Renal cortical epithelial cell (primary cell): ENCODE measurements at places on chromosomes 2 and 18. TPM values are rescaled to one million over a fixed set of nuclear protein-coding genes. Genes with fewer than 3 reads are reported as not detected.

The TEKT4 gene
- total RNA-seq = 0.10 TPM in 1 of 2 replicates, not detected in the other

GRCh38 chr2:184444217-184444616 lies 154.1 kb upstream of the ZNF804A start:
- no peak for DNase-seq

DNA sequence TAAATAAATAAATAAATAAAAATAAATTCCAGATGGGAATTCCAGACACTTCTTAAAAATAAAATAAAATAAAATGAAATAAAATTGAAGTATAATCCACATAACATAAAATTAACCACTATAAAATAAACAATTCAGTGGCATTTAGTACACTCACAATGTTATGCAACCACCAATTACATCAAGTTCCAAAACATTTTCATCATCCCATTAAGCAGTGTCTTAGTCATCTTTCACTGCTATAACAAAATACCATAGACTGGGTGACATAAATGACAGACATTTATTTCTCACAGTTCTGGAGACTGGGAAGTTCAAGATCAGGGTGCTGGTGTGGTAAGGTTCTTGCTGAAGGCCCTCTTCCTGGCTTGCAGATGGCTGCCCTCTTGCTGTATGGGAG lies 22.6 kb upstream of the PROKR1 start:
- DNase-seq = no peak

- peak; percentile 73 for DNase-seq
Measured at GRCh38 chr2:137706786-137707613, 257.3 kb upstream of the HNMT start.

DNA sequence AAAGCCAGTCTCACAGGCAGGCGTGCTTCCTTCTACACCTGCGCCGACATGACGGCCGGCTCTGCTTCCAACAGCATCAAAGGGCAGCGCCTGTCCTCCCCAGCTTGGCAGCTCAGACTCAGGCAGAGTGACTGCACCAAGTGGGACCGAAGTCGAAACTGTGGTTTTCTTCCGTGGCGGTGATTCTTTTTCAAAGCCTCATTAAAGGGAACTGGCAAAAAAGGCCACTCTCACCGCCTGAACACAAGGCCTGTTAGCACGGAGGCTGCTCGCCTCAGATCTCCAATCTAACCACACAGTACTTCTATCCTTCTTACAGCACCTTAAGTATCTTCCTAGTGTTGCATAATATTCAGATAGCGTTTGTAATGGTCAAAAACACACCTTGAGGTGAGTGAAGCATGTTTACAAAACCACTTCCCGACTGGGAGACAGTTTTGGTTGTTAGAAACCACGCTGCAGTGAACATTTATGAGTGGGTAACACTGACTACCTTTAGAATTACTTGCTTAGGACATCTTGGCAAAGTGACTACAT lies 236.4 kb downstream of the HDAC4 start:
- no peak for DNase-seq

GRCh38 chr18:62420151-62420512 lies 95.0 kb downstream of the TNFRSF11A start:
- DNase-seq = peak; percentile 87

The DSC1 gene
- total RNA-seq = not detected in 2 replicates

GRCh38 chr2:183408562-183408961 lies 284.3 kb downstream of the NUP35 start:
- no peak for DNase-seq

The RBMS1 gene
- 66.7 and 116 TPM in 2 replicates for total RNA-seq

DNA sequence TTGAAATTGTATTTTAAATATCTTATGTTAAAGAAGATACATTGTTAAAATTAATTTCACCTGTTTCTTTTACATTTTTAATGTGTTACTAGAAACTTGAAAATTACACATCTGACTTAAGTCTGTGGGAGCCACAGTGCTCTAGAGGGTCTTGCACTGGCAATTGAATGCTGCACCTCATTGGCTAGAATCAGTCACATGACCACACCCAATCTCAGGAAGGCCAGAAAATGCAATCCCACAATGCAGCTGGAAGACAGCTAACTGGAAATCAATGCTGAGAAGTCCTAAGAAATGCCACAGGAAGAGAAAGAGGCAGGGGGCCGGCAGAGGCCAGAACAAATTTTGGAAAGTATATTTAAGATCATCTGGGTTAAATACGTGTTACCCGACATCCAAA lies 189.2 kb upstream of the POU3F3 start:
- no peak for DNase-seq

GRCh38 chr2:210337159-210337558 lies 22.2 kb upstream of the MYL1 start:
- no peak for DNase-seq

DNA sequence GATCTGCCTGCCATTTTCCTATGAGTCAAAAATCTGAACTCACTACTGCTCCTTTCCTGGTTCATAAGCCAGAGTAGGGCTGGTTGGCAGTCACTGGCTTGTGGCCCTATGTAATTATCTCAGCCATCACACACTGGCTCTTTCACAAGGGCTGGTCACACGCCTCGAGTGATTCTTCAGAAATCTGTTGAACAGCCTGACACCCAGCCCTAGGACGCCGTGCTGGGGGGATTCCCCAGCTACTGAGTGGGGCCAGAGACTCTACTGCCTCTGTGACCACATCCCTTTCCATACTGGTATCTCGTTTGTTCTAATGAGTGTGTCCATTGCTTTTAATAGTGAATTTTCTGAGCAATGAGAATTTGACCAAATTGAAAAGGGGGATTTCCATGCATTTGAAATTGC lies 45.8 kb upstream of the RBM44 start:
- DNase-seq = no peak

DNA sequence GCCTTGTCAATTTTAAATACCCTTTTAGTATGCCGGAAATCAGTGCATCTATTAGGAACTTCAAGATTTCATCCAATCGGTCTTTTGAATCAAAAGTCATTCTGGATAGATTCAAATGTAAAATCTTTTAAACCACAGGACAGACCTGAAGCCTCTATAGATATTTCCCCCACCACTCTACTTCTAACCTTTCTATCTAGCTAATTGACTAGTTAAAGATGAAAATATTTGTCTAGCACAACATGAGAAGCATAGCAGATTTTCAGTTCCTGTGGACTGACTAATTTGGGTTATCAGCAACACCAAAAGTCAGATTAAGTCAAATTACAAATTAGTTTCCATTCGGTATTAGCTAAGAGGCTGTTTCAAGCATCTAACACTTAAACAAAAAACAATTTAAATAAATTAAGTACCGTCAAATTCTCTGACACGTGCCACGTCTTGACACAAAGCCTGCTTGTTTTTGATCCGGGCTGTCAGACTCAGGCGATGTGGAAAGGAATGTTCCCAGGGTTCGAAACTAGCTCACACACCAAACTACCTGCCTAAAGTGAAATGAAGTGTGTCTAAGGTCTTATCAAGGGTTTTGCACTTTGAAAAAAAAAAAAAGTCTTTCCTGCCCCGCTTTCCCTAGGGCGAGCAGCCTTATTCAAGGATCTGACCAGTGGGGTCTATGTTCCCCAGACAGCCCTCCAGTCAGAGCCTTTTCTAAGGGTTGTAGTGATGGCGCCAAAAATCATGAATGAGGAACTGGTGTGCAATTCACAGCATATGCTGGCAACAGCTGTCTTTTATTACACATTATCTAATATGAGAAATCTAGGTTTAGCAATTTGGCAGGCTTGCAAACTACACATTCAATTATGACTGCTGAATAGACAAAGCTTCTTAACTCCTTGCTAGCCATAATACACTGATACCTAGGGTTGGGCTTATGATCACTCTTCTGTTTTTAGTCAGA lies 4.7 kb downstream of the CYTIP start:
- peak; percentile 78 for DNase-seq

The EFEMP1 gene
- 155 and 330 TPM in 2 replicates for total RNA-seq

DNA sequence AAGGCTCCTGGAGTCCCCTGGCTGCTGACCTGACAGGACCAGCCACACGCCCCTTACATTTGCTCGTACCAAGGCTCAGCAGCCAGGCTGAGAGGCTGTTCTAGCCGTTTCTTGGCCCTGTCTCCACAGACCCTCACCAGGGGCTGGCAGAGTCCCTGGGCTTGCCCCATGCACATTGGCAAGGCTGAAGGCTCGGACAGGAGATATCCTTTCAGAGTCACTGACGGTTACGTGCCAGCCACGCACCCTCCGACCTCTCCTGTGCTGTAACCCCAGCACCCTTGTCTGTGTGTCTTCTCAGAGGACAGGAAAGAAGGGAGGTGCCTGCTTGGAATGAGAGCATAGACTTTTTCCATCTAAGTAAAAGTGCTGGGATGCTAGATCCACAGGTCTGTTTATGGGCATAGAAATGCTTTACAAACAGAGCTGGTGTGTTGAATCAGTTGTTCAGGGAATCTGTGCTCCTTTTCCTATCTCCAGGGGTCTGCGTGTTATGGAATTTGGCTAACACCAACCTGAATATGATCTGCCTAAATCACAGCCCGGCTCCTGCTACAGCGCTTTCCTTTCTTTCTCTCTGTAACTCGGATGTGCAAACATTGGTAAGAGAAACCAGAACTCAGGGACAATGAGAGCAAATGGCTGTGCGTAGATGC lies 41.0 kb downstream of the COPS8 start:
- DNase-seq = no peak

The ZNF516 gene
- total RNA-seq = 20.5 and 26.7 TPM in 2 replicates

GRCh38 chr18:39199231-39199855 lies 1633.7 kb upstream of the CELF4 start:
- DNase-seq = no peak

GRCh38 chr2:85134255-85134895 lies 1.2 kb downstream of the TCF7L1 start:
- DNase-seq = no peak

The UCN gene
- total RNA-seq = 0.70 TPM in 1 of 2 replicates, not detected in the other

GRCh38 chr2:230949966-230950873 lies 25.2 kb upstream of the GPR55 start:
- no peak for DNase-seq

- no peak for DNase-seq
Measured at GRCh38 chr2:179911569-179911968, 50.2 kb upstream of the ZNF385B start.

GRCh38 chr2:17792515-17792914 lies 23.7 kb upstream of the MSGN1 start:
- no peak for DNase-seq
